Lung microvascular endothelial cell (primary cell): ENCODE measurements at places on chromosomes 3 and 15. TPM values are rescaled to one million over a fixed set of nuclear protein-coding genes. Genes with fewer than 3 reads are reported as not detected.
A peak's percentile ranks its signal among the peaks of the same experiment; 100 is the strongest.

The KBTBD13 gene
- not detected in 2 replicates for total RNA-seq

The TM4SF18 gene
- total RNA-seq = 150 and 273 TPM in 2 replicates

The ROPN1 gene
- total RNA-seq = not detected in 2 replicates

The PRSS50 gene
- not detected in 2 replicates for total RNA-seq

The ATP8B4 gene
- total RNA-seq = 0.44 and 3.6 TPM in 2 replicates

The CFAP100 gene
- total RNA-seq = not detected in 2 replicates

The IL5RA gene
- not detected in 2 replicates for total RNA-seq

The VWA5B2 gene
- total RNA-seq = under 0.01 TPM in 1 of 2 replicates, not detected in the other

The LINGO1 gene
- under 0.01 and 0.22 TPM in 2 replicates for total RNA-seq

The SYNPR gene
- not detected in 2 replicates for total RNA-seq

The RTP3 gene
- not detected in 2 replicates for total RNA-seq

GRCh38 chr15:33204087-33204486 is 9.6 kb upstream of the FMN1 start:
- no peak for DNase-seq

DNA sequence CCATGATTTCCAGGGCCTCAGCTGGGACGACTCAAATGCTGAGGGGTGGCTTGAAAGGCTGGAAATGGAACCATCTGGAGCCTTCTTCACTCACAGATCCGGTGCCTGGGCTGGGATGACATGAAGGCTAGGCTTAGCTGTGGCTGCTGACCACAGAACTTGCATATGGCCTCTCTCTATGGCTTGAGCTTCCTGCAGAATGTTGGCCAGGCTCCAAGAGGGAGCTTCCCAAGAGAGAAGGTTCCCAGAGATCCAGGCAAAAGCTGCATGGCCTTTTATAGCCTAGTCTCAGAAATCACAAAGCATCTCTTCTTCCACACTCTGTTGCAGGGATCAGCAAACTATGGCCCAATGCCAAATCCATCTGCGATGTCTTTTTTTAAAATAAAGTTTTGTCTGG is 44.8 kb downstream of the GATM start:
- DNase-seq = no peak

GRCh38 chr3:175386630-175387029 is 527.5 kb downstream of the NAALADL2 start:
- no peak for DNase-seq

GRCh38 chr15:59924812-59925522 is 79.1 kb upstream of the FOXB1 start:
- no peak for DNase-seq

DNA sequence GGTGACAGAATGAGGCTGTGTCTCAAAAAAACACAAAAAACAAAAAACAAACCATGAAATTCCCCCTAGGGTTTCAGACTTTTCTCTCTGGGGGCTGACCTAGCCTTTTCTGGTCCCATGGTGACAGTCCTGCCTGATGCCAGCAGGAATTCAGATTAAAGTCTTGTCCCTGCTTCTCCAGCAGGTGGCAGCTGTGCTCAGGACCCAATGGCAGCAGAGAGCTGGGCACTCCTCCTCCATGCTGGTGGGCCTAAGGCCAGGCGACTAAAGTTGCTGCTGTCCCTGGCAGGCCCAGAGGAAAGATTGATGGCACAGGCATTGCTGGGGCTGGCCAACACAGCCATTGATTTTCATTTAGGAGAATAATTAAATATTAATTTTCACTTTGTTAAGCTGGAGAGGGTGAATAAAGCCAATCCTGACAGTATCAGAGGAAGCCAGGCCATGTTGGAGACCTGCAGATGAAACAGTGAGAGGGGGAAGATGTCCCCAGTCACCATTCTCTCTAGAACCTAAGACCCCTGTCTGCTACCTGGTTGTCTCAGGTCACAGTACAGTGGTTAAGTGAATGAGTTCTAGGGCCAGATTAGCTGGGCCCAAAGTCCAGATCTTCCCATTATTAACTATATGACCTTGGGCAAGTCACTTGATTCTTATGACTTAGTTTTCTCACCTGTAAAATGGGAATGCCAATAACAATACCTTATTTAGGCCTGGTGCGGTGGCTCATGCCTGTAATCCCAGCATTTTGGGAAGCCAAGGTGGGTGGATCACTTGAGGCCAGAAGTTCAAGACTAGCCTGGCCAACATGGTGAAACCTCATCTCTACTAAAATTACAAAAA is 7.1 kb downstream of the CELF6 start:
- peak; percentile 87 for DNase-seq

DNA sequence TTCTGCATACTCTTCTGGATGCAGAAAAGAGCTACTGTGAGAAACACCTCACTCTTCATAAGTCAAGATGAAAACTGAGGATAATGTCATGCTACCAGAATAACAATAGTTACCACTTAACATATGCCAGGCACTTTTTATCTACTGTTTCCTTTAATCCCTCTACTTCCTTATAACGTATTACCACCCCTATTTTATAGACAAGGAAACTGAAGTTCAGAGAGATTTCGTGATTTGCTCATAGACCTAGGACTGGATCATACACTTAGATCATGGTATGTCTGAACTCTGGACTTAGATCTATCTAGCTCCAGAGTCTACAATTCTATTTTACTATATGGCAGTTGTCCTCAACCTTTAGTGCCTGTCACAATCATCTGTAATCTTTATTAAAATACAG is 155.7 kb upstream of the TSPAN3 start:
- DNase-seq = no peak

- DNase-seq = no peak
Measured at GRCh38 chr3:11558411-11558903, 85.3 kb downstream of the VGLL4 start.

- no peak for DNase-seq
Measured at GRCh38 chr3:59425942-59426341, 376.1 kb upstream of the CFAP20DC start.

GRCh38 chr3:181105646-181106045 is 116.1 kb upstream of the DNAJC19 start:
- DNase-seq = no peak

GRCh38 chr3:39188271-39189149 is 3.9 kb downstream of the XIRP1 start:
- no peak for DNase-seq

- no peak for DNase-seq
Measured at GRCh38 chr3:66427951-66428474, 72.8 kb downstream of the LRIG1 start.

GRCh38 chr3:101063401-101063800 is 70.2 kb upstream of the ABI3BP start:
- no peak for DNase-seq

DNA sequence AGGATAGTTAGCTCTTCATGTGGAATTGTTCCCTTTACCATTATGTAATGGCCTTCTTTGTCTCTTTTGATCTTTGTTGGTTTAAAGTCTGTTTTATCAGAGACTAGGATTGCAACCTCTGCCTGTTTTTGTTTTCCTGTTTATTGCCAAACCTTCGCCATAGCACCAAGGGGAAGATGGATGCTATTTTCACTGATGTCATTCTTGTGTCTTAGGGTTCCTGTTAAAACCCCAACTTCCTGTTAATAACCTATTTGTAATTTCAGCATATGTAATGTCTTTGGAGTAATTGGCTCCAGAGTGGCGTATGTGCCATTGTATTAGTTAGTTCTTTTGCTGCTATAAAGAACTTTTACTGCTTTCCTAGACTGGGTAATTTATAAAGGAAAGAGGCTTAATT is 10.8 kb downstream of the SAMMSON start:
- DNase-seq = no peak

DNA sequence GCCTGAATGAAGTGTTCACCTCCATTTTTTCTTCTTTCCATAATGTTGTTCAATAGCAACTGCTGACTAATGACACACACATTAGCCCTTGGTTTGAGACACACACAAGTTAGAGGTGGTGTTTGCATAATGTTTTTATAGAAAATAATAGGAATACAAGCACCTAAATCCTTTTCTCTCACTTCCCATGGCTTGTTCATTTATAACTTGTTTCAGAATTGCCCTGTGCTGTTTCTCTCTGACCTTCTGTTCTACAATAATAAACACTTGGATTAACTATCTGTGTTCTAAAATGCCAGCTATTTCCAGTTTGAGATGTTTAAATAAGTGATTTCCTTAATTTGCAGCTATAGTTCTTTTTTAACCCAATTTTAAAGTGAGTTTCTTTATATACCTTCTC is 525.1 kb upstream of the ROBO2 start:
- DNase-seq = no peak

DNA sequence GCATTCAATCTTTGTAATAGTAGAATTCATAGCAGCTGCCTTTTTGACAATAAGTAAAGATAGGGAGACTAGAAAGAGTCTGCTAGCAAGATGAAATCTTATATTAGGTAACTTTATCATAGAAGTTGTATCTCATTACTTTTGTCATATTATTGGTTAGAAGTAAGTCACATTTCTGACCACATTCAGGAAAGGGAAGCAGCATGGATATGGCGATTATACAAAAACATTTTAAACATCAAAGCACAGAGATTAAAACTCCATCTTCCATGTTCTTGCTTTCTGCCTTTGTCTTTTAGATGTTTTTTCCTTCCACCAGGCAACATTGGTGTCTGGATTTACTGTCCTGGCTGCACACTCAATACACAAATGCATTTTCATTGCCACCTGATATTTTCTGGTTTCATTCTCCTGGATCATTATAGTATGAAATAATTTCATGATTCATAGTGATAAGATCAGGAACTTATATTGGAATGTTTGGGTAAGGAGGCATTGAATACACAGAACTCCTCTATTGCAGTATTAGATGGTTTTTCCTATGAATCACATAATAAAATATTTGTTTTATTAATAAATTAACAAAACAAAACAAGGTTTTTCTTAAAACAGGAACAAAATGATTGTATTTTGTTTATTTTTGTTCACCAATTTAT is 1460.3 kb upstream of the CADM2 start:
- no peak for DNase-seq

- no peak for DNase-seq
Measured at GRCh38 chr15:49927189-49927861, 191.7 kb downstream of the ATP8B4 start.

GRCh38 chr3:111819927-111820326 is 39.1 kb upstream of the PHLDB2 start:
- no peak for DNase-seq
